ENCODE measurements at places on chromosomes 4 and X.

- DNase-seq: no peak
Observed at GRCh38 chr4:137474711-137475301, 57.5 kb downstream of the PCDH18 start.

GRCh38 chr4:73917081-73917501, 47.9 kb downstream of the CXCL1 start:
- DNase-seq: no peak

- no peak for DNase-seq
Observed at GRCh38 chr4:89535251-89535650, 227.7 kb upstream of the GPRIN3 start.

DNA sequence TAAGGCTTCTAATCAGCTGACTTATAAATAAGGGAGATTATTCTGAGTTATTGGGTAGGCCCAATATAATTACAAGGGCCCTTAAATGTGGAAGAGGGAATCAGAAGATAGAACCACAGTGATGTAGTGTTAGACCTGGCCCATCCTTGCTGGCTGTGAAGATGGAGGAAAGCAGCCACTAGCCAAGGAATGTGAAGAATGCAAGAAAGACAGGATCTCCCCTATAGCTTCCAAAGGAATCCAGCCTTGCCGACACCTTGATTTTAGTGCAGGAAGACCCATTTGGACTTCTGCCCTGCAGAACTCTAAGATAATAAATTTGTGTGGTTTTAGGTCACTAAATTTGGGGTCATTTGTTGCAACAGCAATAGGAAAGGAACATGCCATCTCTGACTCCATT, 150.6 kb downstream of the SPATA18 start:
- no peak for DNase-seq

GRCh38 chr4:177308847-177309521, 690 bp upstream of the NEIL3 start:
- no peak for DNase-seq

DNA sequence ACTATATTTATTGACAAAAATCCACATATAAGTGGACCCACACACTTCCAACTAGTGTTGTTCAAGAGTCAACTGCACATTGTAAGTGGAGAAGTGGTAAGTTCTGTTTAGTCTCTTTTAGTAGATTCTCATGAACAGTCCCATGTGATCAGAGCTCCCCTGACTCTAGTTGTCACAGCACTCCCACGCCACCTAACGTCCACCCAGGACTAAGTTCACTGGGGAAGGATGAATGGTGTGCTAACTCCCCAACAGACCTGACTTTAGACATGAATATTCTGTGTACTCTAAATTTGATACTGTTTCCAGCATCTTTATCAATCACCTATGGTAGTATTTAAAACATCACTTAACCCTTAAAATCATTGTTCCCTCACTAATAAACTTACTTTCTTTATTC, 59.8 kb downstream of the PACRGL start:
- DNase-seq: no peak

DNA sequence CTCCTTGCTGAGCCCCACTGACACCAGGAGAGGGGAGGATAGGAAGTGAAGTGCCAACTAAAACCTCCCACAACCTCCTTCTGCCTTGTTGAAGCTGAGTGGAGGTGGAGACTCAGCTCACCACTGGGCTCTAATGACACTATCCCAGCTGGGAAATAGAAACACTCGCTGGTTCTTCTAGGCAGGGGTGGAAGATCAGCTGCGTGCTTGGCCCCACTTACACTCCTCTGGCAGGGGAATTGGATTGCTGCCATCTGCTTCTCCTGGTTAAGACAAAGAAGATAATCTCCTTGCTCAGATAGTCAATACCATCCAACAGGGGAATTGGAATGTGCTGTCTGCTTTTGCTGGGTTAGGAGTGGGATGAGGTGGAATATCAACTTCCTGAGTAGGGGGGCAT, 392.5 kb downstream of the ZNF674 start:
- no peak for DNase-seq

DNA sequence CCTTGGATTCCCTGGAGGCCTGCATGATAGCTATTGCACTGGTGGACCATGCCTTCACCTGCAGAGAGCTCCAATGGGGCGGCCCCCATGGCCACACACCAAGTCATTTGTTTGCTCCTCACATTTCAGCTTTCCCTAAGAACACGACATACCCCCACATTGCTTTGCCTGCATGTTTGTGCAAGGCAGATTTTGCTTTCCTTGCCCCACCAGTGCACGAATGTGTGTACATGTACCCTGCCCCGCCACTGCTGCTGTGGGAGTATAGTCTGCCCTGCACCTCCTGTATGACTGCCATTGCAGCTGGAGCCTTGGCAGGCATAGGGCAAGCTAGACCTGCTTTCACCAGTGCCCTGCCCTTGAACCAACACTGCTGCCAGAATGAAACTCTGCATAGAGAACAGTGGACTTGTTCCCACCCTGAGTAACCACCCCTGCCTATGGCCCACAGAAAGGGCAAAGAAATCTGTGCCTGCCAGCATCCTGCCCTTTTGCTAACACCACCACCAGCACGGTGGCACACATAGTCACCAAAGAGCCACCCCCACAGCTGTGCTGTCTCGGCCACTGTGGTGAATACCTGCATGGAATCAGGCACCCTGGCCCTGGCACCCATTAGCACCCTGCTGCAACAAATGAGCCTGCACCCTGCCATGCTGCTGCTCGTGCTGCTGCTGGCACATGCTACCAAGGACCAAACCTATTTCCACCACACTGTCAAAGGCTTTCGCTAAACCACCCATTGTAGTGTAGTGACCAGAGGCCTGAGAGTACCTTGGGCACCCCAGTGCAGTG, 661.7 kb upstream of the FAM241A start:
- no peak for DNase-seq

DNA sequence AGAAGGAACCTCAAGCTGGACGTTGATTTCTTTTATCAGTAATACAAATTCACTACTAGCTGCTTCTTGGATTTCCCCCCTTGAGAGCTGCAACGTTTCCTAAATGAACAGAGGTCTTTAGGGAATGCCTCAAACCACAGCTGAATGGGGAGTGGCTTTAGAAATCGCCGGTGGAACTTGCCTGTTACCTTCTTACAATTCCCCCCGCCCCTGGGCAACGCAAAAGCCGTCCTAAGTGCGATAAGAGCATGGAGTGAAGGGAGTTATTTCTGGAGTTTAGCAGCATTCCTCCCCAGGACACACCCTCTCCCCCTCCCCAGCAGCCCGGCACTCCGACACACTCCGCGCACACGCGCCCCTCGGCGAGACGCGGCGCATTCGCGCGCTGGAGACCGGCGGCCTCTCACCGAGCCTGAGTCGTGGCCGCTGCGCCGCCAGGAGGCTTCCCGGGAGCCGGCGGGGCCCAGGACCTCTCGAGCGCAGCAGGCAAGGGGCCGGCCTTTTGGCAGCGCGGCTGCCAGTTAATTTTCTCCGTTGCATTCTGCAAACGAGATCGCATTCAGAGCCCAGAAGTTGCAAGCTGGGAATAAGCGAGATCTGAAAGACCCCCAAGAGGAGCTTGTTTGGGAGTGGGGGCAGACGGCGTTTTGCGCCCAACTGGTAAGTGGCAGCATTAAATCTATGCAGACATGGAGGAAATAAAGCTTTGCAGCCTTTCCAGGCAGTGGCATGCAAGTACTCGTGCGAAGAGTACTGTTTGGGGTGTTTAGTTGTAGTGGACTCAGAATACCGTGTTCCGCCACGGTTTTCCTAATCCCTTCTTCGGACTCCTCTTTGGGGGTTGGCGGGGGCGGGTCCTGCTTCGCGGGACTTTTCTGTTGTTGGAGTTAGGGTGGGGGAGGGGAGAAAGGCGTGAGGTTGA, 134.7 kb downstream of the PALLD start:
- no peak for DNase-seq

DNA sequence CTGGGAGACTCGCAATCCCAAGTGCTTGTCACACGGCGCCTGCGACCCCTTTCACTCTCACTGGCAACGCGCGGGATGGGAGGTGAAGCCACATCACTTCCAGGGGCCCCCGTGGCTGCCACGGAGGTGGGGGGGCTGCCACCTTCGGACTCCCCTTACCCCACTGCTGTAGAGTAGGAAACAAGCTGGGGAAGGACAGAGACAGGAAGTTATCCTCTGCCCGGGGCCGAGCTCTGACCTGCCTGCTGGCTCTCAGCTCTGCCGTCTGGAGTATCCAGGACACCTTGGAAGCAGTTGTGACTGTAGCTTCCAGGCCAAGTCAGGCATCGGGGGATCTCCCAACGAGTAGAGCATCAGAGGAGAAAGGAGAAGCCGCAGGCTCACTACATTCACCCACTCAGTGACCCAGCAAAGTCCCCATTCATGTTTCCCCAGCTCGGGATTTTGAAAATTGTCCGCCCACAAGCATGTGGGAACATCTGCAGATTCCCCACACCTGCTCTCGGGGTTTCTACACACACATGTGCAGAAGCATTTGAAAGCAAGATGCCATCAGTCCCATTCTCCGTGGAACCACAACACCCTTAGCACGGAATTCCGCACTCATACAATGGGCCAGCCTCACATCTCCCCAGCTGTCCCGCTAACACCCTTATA, 10.8 kb downstream of the PDZD4 start:
- DNase-seq: no peak

DNA sequence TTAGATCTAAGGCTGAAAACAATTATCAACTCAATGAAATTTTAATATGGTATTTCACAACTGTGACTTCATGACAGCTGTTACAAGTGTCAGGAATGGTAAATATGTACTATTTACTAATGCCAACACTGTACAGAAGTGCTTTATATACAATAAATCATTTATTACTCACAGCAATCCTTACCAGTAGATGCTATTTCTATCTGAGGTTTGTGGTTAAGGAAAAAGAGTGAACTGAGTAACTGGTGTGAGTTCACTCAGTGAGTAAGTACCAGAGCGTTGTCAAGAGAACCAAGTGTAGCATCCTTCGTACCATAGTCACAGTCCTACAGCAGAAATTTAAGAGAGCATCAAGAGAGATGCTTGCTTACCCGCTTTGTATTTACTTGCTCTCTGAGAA, 23.3 kb downstream of the MTHFD2L start:
- DNase-seq: no peak

DNA sequence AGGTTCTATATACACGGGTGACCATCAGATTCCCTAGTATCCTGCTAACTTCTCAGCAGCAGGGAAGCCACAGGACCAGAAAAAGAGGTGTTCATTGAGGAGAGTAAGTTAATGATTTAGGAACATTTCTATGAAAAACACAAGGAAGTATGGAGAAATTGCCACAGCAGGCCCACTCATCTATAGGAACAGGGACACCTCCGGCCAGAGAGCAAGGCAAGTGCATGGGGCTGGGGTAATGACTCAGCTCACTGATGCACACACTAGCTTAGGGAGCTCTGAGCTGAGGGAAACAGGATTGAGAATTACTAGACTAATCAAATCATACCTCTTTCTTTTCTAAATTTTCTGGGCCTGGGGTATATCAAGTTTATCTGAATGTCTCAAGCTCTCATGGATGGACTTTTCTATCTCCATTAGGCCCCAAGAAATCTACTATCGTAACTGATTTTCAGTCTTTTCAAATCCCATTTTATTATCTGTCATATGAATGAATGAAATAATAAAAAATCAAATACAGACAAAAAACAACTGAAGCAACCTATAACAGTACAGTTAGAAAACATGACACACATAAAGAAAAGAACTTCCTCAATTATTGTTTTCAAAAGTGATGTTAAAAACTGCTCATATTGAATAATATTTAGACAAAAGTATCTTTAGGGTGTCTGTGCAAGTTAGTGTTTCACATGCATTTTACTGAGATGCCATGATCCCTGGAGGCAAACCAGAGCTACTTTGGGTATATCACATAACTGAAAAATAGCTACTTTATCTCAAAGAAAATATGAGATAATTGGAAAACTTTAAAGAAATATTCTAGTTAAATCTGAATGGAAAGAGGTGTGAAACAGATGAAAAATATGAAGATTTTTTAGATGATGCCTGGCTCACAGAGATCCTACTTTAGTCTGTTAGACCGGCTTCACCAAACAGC, 89.8 kb downstream of the FBXO8 start:
- no peak for DNase-seq

DNA sequence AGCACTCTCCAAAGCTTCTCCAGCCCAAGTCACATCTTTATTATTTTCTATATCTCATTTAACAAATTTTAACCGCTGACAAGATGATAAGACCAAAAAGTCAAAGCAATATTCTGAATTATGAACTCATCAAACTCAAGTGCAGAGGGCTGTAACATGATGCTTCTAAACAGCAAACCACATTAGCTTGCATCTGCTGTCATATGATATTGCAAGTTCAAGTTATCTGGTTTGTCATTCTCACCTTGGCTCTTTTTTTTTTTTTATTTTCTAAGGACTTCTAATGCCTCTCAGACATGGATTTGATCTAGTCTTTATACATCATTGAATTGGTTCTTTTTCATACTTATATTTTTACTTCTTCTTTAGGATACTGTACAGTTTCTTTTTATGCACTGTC, 93.4 kb downstream of the SLC10A7 start:
- no peak for DNase-seq

DNA sequence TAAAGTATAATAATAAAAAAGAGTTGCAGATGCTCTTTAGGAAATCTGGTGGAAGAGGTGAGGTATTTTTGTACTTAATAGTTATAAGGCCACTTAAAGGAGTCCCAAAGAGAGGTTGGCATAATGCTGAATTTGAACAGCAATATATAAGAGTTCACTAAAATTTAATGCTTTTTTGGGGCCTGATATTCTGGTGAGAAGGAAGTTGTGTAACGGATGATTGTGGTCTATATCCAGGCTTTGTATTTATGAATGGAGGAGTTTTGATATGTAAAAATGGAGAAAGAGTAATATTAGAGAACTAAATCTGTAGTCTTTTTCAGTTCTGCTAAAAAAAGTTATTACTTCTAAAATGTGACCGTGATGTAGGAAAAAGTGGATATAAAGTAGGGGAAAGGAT, 20.4 kb downstream of the BMP2K start:
- no peak for DNase-seq

DNA sequence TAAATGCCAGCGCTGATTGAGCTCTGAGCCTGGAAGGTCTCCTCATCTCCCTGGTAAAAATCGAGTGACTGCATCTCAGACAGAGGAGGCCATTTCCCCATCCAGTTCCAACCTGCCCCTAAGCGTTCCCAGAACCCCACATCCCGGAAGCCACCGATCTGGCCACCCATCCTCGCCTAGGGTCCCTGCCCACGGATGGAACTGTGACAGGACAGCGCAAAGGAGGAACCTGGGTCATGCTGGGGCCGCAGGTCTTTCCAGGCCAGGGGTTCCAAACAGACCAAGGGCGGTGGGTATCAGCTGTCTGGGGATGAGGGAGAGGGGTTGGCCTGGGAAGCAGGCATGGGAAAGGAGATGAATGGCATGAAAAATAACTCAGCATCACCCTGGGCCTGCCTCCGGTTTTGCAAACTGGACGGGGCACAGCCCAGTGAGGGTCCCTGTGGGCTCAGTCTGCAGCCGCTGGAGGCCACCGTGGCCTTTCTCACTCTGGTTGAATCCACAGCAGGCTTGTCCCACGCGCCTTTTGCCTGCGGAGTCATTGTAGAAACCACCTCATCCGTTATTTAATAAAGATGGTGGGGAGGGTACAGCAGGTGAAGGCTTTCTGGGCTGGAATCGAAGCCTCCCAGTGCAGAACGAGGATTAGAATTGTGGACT, 49.1 kb downstream of the ABLIM2 start:
- no peak for DNase-seq

Measured in stimulated activated CD4-positive, alpha-beta T cell treated with anti-CD3 and anti-CD28 coated beads, TNF-alpha, amount 100 ng/mL, for 4 hours (primary cell).